ENCODE measurements at places on chromosomes 16 and 17.
A peak's percentile ranks its signal among the peaks of the same experiment; 100 is the strongest.

- no peak for DNase-seq
Observed at GRCh38 chr17:34781571-34782108, 179.6 kb downstream of the CCT6B start.

DNA sequence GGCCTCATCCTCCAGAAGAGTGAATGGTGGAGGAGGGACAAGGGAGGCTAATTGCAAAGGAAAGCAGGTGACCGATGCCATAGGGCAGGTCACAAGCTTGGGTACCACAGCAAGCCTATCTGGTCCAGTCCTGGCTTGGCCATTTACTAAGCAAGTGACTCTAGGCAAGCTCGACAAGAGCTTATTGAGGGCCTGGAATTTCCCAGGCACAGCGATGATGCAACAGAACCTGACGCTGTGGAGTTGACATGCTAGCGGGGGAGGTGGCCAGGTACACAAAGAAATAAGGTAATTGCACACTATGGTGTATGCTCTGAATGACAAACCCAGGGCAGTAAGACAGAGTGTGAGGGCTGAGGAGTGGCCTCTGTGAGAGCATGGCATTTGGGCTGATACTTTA is 98.5 kb downstream of the PGS1 start:
- DNase-seq: no peak

GRCh38 chr17:4548721-4549531 is 6.3 kb downstream of the MYBBP1A start:
- no peak for DNase-seq

GRCh38 chr17:82950525-82951102 is 110.8 kb upstream of the ZNF750 start:
- no peak for DNase-seq

- DNase-seq: no peak
Observed at GRCh38 chr16:19232988-19233387, 52.5 kb upstream of the CLEC19A start.

GRCh38 chr17:352421-353212 is at the start of gene RPH3AL:
RPH3AL (minus strand) TSS chr17:352807; CDS start chr17:327543, 25,264 bp downstream.
- DNase-seq: no peak

DNA sequence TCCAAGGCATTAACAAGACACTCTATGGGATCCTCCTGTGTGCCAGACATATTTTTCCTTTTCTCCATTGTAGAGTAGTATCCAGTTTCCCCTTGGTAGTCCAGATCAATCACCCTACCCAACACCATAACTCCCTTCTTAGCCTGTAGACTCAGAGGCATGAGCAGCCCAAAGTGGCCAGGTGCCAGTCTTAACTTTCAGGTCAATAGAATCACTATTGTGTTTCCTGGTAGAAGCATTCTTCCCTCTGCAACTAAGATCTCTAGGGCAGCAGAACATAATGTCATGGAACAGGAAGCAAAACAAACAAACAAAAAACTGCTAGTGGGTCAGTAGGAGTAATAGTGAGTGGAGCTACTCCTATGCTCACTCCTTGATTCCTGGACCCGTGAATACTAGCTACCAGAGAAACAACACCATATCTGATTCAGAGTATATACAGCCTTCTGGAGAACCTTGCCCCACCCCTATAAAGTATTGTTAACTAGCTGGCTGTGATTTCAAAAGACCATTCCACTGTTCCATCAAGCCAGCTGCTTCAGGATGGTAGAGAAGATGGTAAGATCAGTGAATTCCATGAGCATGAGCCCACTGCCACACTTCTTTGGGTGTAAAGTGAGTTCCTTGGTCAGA is 11.2 kb upstream of the CLEC19A start:
- DNase-seq: no peak

GRCh38 chr17:79945591-79946255 is 89.9 kb downstream of the TBC1D16 start:
- DNase-seq: no peak

DNA sequence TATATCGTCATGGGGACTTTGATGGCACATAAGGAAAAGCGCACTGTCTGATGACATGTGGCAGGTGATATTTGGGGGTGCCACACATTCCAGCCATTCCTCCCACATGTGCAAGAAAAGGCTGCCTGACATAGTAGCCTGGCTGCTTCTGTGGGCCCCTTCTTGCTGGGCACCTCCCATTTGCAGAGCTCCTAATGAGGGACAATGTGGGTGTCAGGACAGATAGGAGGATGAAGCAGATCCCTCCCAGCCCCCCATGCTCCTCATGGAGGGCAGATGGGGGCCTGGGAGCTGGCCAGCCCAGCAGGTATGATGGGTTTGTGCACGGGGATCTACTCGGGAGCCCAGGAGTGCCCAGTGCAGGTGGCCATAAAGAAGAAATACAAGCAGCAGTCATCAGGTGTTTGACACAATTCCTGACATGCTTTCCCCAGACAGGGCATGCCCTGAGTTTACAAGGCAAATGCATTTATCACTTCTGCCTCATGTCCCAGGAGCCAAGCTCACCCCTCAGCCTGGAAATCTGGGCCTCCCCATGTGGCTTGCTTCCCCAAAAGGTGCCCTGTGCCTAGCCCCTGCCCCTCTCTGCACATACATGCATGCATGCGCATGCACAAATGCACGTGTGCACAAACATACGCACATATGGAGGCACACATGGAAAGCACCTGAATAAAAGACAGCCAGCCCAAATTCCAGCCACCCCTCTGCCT is 260.6 kb upstream of the RPL38 start:
- DNase-seq: no peak

- no peak for DNase-seq
Observed at GRCh38 chr17:51472670-51473205, 212.4 kb downstream of the UTP18 start.

DNA sequence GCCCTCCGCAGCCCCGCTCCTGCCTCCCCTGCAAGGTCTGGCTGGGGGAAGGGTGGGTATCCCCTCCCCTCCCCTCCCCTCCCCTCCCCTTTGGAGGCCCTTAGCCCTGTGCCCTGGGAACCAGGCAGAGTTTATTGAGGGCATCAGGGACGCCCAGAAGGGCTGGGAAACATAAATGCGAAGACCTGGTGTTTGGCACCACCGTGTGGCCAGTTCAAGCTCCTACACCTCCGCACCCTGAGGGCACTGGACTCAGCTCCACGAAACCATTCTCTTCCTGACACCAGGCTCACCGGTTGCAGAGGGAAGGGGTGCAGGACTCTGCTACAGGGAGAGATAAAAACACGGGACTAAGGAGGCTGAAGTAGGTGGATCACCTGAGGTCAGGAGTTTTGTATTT is 1.0 kb upstream of the AIPL1 start:
- peak; percentile 71 for DNase-seq
